ENCODE measurements at places on chromosomes 5 and 9.
A peak's percentile ranks its signal among the peaks of the same experiment; 100 is the strongest.

GRCh38 chr5:38250763-38251448 is 7.5 kb upstream of the EGFLAM start:
- DNase-seq, result no peak

- DNase-seq, result no peak
These were observed 120.7 kb downstream of the GIN1 start for GRCh38 chr5:102999191-102999590.

GRCh38 chr9:5902377-5902776 is 11.7 kb downstream of the MLANA start:
- no peak for DNase-seq

GRCh38 chr5:156109317-156110023 is 217.5 kb upstream of the SGCD start:
- DNase-seq, result no peak

- DNase-seq, result peak; percentile 5
These were observed 159.1 kb downstream of the CSNK1G3 start for GRCh38 chr5:123671042-123671441.

GRCh38 chr5:82735160-82735789 is 341.9 kb downstream of the TMEM167A start:
- DNase-seq, result no peak

All from stimulated activated CD8-positive, alpha-beta memory T cell treated with anti-CD3 and anti-CD28 coated beads, Interleukin-2, amount 100 ng/mL, for 48 hours (primary cell).